ENCODE measurements at places on chromosomes 7 and 10. TPM values are rescaled to one million over a fixed set of nuclear protein-coding genes. Genes with fewer than 3 reads are reported as not detected.
A peak's percentile ranks its signal among the peaks of the same experiment; 100 is the strongest.

GRCh38 chr7:42348631-42349030 is 111.6 kb upstream of the GLI3 start:
- no peaks in the 10 kb centered on the region for H3K27me3 ChIP-seq
- peak; percentile 30 for DNase-seq
- H3K4me1 ChIP-seq: peaks cover 3% of the 10 kb centered on the region
- H3K27ac ChIP-seq: no peak overlapping the region
- no peaks in the 10 kb centered on the region for H3K36me3 ChIP-seq

DNA sequence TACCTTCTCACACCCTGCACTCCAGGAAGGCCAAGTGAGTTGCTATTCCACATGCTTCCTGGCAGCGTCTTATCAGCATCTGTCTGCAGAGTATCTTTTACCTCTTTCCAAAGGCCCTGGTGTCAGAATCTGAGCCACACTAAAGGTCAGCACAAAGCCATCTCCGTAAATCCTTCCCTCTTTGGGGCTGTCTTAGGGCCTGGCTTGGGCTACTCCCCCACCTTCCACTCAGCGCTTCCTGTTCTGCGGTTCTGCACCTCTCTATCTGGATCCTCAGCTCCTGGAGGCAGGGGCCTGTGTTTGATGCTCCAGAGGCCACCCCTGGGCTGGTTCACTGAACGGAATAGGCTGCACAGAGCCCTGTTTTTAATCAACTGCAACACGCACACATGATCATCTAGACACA is 334.8 kb upstream of the GALNT17 start:
- H3K36me3 ChIP-seq: no peaks in the 10 kb centered on the region
- H3K27me3 ChIP-seq: no peaks in the 10 kb centered on the region
- no peaks in the 10 kb centered on the region for H3K4me1 ChIP-seq
- no peak overlapping the region for H3K27ac ChIP-seq

GRCh38 chr10:84367256-84367655 is 38.9 kb downstream of the CCSER2 start:
- no peaks in the 10 kb centered on the region for H3K27me3 ChIP-seq
- DNase-seq: no peak
- H3K36me3 ChIP-seq: no peaks in the 10 kb centered on the region
- H3K27ac ChIP-seq: no peak overlapping the region
- H3K4me1 ChIP-seq: no peaks in the 10 kb centered on the region
- no peak overlapping the region for H3K4me3 ChIP-seq

DNA sequence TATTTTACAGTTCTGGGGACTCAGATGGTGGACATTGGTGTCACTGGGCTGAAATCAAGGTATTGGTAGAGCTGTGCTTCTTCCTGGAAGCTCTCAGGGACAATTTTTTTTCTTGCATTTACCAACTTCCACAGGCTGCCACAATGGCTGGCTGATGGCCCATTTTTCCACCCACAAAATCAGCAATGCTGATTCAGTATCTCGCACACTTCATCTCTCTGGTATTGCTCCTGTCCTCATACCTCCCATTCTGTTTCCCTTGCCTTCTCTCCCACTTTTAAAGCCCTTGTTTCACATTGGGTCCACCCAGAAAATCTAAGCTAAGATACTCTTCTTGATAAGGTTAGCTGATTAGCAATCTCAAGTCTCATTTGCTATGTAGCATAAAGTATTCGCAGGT is 530.9 kb upstream of the POM121L12 start:
- no peak overlapping the region for H3K4me3 ChIP-seq
- DNase-seq: no peak
- H3K27ac ChIP-seq: no peak overlapping the region
- no peaks in the 10 kb centered on the region for H3K27me3 ChIP-seq
- no peaks in the 10 kb centered on the region for H3K36me3 ChIP-seq
- no peaks in the 10 kb centered on the region for H3K4me1 ChIP-seq

- no peak for DNase-seq
- H3K36me3 ChIP-seq: no peaks in the 10 kb centered on the region
- H3K27me3 ChIP-seq: no peaks in the 10 kb centered on the region
- no peak overlapping the region for H3K4me3 ChIP-seq
Measured at GRCh38 chr10:79137826-79138225, 69.1 kb downstream of the ZMIZ1 start.

- no peaks in the 10 kb centered on the region for H3K36me3 ChIP-seq
- H3K4me3 ChIP-seq: no peak overlapping the region
- no peaks in the 10 kb centered on the region for H3K4me1 ChIP-seq
- no peak for DNase-seq
- H3K27me3 ChIP-seq: no peaks in the 10 kb centered on the region
Measured at GRCh38 chr10:17222329-17222728, 5.7 kb upstream of the VIM start.

- no peak for DNase-seq
- no peak overlapping the region for H3K4me3 ChIP-seq
- no peak overlapping the region for H3K27ac ChIP-seq
- no peaks in the 10 kb centered on the region for H3K27me3 ChIP-seq
- no peaks in the 10 kb centered on the region for H3K4me1 ChIP-seq
- no peaks in the 10 kb centered on the region for H3K36me3 ChIP-seq
Measured at GRCh38 chr7:116145245-116145852, 65.0 kb upstream of the TES start.

GRCh38 chr7:2046581-2047565 is 185.9 kb downstream of the MAD1L1 start:
- H3K4me1 ChIP-seq: no peaks in the 10 kb centered on the region
- H3K36me3 ChIP-seq: no peaks in the 10 kb centered on the region
- H3K27me3 ChIP-seq: no peaks in the 10 kb centered on the region
- no peak overlapping the region for H3K4me3 ChIP-seq
- H3K27ac ChIP-seq: no peak overlapping the region
- no peak for DNase-seq

DNA sequence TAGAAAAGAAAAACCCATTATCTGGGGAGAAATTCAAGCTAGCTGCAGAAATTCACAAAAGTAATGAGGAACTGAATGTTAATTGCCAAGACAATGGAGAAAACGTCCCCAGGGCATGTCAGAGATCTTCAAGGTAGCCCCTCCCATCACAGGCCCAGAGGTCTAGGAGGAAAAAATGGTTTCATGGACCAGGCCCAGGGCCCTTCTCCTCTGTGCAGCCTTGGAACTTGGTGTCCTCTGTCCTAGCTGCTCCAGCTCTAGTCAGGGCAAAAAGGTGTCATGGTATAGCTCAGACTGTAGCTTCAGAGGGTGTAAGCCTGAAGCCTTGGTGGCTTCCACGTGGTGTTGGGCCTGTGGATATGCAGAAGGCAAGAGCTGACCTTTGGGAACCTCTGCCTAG is 411.8 kb downstream of the ADRA2A start:
- H3K4me3 ChIP-seq: no peak overlapping the region
- H3K36me3 ChIP-seq: no peaks in the 10 kb centered on the region
- H3K27ac ChIP-seq: no peak overlapping the region
- DNase-seq: no peak
- H3K27me3 ChIP-seq: no peaks in the 10 kb centered on the region

DNA sequence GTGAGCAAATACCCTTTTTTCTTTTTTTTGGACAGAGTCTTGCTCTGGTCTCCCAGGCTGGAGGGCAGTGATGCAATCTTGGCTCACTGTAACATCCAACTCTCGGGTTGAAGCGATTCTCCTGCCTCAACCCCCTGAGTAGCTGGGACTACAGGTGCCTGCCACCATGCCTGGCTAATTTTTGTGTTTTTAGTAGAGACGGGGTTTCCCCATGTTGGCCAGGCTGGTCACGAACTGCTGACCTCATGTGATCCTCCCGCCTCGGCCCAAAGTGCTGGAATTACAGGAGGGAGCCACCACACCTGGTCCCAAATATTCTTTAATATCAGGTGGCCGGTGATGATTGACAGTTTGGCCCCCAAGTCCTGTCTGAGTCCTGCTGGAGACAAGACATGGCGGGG is 6.6 kb downstream of the LAT2 start:
- no peaks in the 10 kb centered on the region for H3K36me3 ChIP-seq
- no peaks in the 10 kb centered on the region for H3K27me3 ChIP-seq
- no peak for DNase-seq
- H3K27ac ChIP-seq: no peak overlapping the region
- H3K4me3 ChIP-seq: no peak overlapping the region

GRCh38 chr7:130909161-130909836 is 175.3 kb upstream of the KLF14 start:
- H3K4me3 ChIP-seq: no peak overlapping the region
- DNase-seq: no peak
- H3K27ac ChIP-seq: peak overlapping the region; percentile 97
- no peaks in the 10 kb centered on the region for H3K36me3 ChIP-seq
- no peaks in the 10 kb centered on the region for H3K27me3 ChIP-seq
- peaks cover 6% of the 10 kb centered on the region for H3K4me1 ChIP-seq

DNA sequence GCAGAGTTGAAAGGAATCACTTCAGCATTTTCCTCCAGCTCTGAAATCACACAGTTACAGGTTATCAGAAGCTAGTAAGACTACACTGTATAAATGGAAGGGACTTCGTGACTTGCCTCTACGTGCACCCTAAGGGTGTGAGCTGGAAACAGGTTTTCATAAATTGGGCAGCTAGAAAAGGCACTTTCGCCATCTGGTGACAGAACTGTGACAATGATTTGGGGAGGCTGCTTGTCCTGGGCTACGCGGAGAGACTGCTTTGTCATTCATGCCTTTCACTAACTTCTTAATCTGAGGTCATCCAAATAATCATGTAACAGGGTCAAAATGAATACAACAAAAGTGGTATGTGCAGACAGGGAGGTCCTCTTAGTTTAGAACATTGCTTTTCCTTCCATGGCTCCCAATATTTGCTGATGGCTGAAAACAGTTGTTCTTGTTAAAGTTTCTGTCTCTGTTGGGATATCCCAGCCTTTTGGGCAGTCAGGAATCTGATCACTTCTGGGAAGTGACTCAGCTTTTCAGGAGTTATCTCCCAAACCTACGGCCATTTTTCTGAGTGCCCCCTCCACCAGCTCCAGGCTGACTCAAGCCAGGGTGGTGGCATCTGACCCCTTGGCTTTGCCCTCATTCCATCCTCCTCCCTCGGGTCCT is 17.8 kb downstream of the VWC2 start:
- H3K4me1 ChIP-seq: no peaks in the 10 kb centered on the region
- DNase-seq: no peak
- H3K4me3 ChIP-seq: no peak overlapping the region
- no peak overlapping the region for H3K27ac ChIP-seq
- no peaks in the 10 kb centered on the region for H3K27me3 ChIP-seq

GRCh38 chr10:4285121-4285520 is 500.1 kb upstream of the KLF6 start:
- no peak for DNase-seq
- no peaks in the 10 kb centered on the region for H3K36me3 ChIP-seq
- H3K4me1 ChIP-seq: no peaks in the 10 kb centered on the region

- no peaks in the 10 kb centered on the region for H3K36me3 ChIP-seq
- H3K4me3 ChIP-seq: no peak overlapping the region
- H3K4me1 ChIP-seq: peaks cover 4% of the 10 kb centered on the region
- H3K27ac ChIP-seq: peak overlapping the region; percentile 93
- H3K27me3 ChIP-seq: no peaks in the 10 kb centered on the region
Measured at GRCh38 chr10:95605163-95605562, 44.0 kb upstream of the SORBS1 start.

- DNase-seq: no peak
- no peaks in the 10 kb centered on the region for H3K27me3 ChIP-seq
- no peak overlapping the region for H3K27ac ChIP-seq
- H3K4me3 ChIP-seq: no peak overlapping the region
- H3K36me3 ChIP-seq: no peaks in the 10 kb centered on the region
Measured at GRCh38 chr10:63286340-63286739, 153.2 kb downstream of the NRBF2 start.

ELAPOR2 gene
- total RNA-seq: 15.8 TPM

TUBB8 gene
- total RNA-seq: not detected

CPSF4 gene
- 23.8 TPM for total RNA-seq

LRRTM3 gene
- not detected for total RNA-seq

PRPS1L1 gene
- total RNA-seq: not detected

SLC26A4 gene
- 1.7 TPM for total RNA-seq

WIPF3 gene
- 5.4 TPM for total RNA-seq

All from uterus (tissue), 4 donors.